ENCODE measurements at places on chromosomes 16 and 17. TPM values are rescaled to one million over a fixed set of nuclear protein-coding genes. Genes with fewer than 3 reads are reported as not detected.

Gene CD300H
- polyA plus RNA-seq = not detected

Gene MTHFSD
- polyA plus RNA-seq = 11.9 TPM

Gene TAC4
- polyA plus RNA-seq = 1.8 TPM

Gene ITGB3
- 12.3 TPM for polyA plus RNA-seq

Gene TPSG1
- polyA plus RNA-seq = 1.4 TPM

Gene VAT1L
- polyA plus RNA-seq = 6.7 TPM

Gene CCL8
- 0.68 TPM for polyA plus RNA-seq

Gene SLFN12
- 6.7 TPM for polyA plus RNA-seq

Gene PTX4
- polyA plus RNA-seq = 0.53 TPM

Gene ZNF597
- polyA plus RNA-seq = 1.7 TPM

Gene KRT39
- polyA plus RNA-seq = 7.2 TPM

Gene NEUROD2
- polyA plus RNA-seq = 0.05 TPM

Gene RASD1
- polyA plus RNA-seq = 6.0 TPM

Gene CEP295NL
- 0.42 TPM for polyA plus RNA-seq

Gene MMP25
- polyA plus RNA-seq = 1.9 TPM

Gene CMTM4
- 8.8 TPM for polyA plus RNA-seq

Gene KRT28
- polyA plus RNA-seq = not detected

Gene IL17C
- polyA plus RNA-seq = not detected

Gene CES5A
- polyA plus RNA-seq = not detected

Gene C16orf54
- 0.40 TPM for polyA plus RNA-seq
